ENCODE measurements at places on chromosomes 7 and 10.

DNA sequence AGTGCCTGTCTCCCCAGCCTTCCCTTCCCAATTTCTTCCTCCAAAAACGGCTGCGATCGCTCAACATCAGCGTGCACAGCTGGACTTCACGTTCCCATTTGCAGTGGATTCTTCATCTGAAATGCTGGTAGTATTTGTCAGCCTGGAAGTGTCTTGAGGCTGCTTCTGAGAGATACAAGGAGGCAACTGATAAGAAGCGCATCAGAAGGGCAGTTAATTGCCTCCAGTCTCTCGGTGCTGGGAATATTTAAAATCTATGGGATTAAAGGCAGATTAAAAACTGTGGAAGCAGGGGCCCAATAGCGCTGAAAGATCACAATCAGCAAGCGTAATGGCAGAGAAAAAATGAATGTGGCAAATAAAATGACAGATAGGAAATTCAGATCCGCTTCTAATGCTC, 450.0 kb downstream of the GATA3 start:
- no peak for DNase-seq

DNA sequence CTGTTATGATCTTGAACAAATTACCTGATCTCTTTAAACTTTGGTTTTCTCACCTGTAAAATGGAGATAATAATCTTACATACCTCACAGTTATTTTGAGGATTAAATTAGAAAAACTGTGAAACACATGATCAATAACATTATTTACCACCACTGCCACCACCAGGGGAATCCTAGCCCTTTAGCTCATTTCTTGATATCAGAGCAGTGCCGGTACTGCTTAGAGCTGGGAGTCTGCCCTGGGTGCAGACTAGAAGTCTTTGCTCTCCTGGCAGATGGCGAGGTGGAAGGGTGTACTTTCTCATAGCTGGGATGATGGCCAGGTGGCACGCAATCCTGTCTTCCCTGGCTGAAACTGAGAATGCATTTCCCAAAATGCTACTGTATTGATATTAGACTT, 12.7 kb upstream of the EFCAB10 start:
- no peak for DNase-seq

DNA sequence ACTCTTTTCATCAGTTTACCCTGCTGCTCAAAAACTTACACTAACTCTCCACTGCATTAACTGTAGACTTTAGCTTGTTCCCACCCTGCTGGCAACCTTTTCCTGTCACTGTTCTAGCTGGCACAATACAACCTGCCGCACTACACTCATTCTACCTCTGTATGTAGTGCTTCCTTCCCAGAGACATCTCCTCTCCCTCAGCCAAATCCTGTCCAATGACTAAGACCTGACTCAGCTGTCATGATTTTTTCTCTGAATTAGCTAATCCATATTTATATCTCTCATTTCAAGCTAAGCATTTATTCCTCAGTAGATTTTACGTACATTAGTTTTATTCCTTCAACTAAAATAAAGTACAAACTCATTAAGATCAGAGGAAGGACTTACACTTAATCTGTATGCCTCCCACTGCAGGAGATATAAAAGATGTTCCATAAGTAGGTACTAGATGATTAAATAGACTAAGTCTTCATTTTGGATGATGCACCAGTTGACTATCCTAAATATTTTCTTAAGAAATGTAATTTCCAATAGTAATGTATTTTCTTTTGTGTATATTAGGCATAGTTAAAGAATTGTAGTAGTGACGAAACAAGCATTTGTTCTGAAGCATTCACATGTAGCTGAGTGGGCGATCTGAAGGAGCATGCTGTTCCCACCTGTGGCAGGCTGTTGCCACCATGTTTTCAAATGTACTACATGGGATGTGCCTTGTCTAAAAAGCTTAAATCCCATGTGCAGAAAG, 189.1 kb downstream of the SKAP2 start:
- no peak for DNase-seq

DNA sequence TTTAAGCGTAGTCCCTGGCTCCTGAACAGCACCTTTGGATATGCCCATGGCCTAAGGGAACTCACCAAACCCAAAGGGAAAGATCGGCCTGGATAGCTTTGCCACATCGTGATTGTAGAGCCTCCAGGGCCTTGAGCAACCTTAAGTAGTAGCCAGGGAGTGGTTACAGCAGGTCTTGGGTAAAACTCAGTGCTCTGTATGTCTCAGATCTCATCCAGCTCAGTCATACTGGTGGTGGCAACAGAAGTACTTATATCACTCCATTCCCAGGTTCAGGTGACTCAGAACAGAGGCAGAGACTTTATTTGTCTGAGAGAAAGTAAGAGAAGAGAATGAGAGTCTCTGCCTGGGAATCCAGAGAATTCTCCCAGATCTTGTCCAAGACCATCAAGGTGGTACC, 39.1 kb upstream of the AASS start:
- DNase-seq = no peak

DNA sequence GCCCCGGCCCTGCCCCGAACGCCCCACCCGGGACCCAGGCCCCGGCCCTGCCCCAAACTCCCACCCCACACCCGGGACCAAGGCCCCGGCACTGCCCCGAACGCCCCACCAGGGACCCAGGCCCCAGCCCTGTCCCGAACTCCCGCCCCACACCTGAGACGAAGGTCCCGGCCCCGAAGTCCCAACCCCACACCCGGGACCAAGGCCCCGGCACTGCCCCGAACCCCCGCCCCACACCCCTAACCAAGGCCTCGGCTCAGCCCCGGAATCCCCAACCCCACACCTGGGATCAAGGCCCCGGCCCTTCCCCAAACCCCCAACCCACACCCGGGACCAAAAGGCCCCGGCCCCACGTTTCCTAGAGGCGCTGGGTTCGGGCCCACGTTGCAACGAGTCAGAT, 1.1 kb upstream of the LARP4B start:
- DNase-seq = no peak

DNA sequence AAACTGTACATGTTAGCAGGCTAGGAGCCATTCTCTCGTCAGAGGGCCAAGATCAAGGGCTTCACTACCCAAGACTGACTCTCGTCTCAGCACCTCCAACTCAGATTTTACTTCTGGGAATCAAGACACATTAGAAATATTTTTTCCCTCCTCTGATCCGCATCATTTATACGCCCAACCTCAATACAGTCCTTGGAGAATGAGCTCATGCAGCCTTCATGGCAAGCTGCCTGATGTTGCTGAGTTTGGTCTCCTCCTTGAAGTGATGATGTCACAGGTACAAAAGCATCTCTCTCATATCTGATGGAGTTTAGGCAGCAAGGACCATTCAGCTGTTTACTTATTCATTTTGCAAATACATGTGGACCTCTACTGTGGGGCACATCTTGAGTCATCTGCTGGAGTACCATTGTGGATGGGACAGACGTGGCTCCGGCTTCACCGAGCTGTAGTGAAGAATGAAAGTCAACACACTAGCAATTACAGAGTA, 114.0 kb downstream of the BMPER start:
- no peak for DNase-seq

- DNase-seq = no peak
Measured at GRCh38 chr10:17561111-17561510, 56.1 kb downstream of the HACD1 start.
